ENCODE measurements at places on chromosomes 4 and X. TPM values are rescaled to one million over a fixed set of nuclear protein-coding genes. Genes with fewer than 3 reads are reported as not detected.

The CSAG1 gene
- not detected for total RNA-seq

The MAGEH1 gene
- 41.8 TPM for total RNA-seq

The YY2 gene
- total RNA-seq = 1.6 TPM

The FGFR3 gene
- total RNA-seq = 0.52 TPM

The TLR10 gene
- total RNA-seq = 0.52 TPM

The HTR2C gene
- not detected for total RNA-seq

The FHDC1 gene
- 3.7 TPM for total RNA-seq

The GUF1 gene
- total RNA-seq = 12.0 TPM

The SYP gene
- 1.0 TPM for total RNA-seq

The CPZ gene
- 11.5 TPM for total RNA-seq

The C1GALT1C1 gene
- total RNA-seq = 16.2 TPM

The H2BW1 gene
- not detected for total RNA-seq

The UGT2A2 gene
- not detected for total RNA-seq

The NCAPG gene
- 8.4 TPM for total RNA-seq

The SPANXB1 gene
- not detected for total RNA-seq

The FAM9B gene
- not detected for total RNA-seq

The FAM9C gene
- total RNA-seq = under 0.01 TPM

The TMEM47 gene
- 54.8 TPM for total RNA-seq

The XAGE3 gene
- not detected for total RNA-seq

The USP17L26 gene
- total RNA-seq = not detected

Data from skeletal muscle tissue (tissue), 5 donors.